ENCODE measurements at places on chromosomes 7 and 10.

- no peak for DNase-seq
Measured at GRCh38 chr10:75972491-75973276, 541.3 kb downstream of the LRMDA start.

DNA sequence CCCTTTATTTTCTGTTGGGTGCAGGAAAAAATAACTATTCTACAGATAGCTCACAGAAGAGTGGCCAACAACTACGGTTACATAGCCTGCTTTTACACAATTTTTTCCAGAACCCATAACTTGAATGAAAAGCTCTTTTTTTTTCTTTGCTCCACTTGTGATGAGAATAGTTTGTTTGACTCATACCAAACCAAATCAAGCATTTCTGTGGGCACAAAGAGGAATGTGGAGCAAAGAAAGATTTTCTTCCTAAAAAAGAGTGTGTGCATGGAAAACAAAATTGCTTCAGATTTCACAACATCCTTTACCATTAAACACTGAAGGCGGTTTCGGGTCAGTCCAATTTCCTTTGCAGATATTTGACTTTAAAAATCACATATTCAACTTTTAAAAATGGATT lies 54.8 kb upstream of the RAB11FIP2 start:
- no peak for DNase-seq

GRCh38 chr10:119246862-119247549 lies 39.6 kb downstream of the GRK5 start:
- DNase-seq: no peak

GRCh38 chr7:45592230-45592991 lies 18.2 kb downstream of the ADCY1 start:
- DNase-seq: no peak

- no peak for DNase-seq
Measured at GRCh38 chr7:121126801-121127534, 138.5 kb downstream of the CPED1 start.

GRCh38 chr10:35819011-35819410 lies 176.9 kb upstream of the FZD8 start:
- DNase-seq: no peak

- DNase-seq: no peak
Measured at GRCh38 chr10:89032141-89032891, 41.7 kb downstream of the FAS start.

DNA sequence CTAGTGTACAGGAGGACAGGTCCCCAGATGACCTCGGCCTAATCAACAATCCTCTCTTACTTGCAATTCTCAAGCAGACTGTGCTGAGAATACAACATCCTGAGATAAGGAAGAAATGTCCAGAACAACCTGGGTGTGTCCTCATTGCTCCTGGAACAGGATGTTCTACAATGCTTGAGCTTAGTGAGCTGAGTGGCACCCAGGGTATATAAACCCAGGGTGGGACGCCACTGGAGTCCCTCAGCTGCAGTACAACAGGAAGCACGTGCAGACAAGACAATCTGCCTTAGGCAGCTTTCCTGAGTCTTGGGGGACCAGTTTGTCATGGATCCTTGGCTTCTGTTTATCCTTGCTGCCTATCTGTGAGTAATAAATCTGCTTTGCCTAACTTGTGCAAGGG lies 27.7 kb upstream of the SLC25A13 start:
- no peak for DNase-seq

- no peak for DNase-seq
Measured at GRCh38 chr10:69747179-69747578, 54.5 kb upstream of the COL13A1 start.

- no peak for DNase-seq
Measured at GRCh38 chr10:3902054-3902808, 117.2 kb upstream of the KLF6 start.

DNA sequence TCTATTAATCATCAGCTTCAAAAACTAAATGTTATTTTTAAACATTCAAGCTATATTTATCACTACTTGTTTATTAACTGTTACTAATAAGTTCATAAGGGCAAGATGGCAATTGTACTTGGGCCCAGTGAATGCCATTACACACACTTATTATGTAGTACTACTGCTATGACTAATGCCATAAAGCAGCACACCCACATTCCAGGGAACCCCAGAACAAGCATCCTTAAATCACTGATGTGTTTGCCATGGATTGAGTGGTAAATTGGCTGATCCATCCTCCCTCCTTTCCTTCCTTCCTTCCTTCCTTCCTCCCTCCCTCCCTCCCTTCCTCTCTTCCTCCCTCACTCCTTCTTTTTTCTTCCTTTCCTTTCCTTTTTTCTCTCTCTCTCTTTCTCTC lies 37.4 kb upstream of the RSU1 start:
- no peak for DNase-seq

DNA sequence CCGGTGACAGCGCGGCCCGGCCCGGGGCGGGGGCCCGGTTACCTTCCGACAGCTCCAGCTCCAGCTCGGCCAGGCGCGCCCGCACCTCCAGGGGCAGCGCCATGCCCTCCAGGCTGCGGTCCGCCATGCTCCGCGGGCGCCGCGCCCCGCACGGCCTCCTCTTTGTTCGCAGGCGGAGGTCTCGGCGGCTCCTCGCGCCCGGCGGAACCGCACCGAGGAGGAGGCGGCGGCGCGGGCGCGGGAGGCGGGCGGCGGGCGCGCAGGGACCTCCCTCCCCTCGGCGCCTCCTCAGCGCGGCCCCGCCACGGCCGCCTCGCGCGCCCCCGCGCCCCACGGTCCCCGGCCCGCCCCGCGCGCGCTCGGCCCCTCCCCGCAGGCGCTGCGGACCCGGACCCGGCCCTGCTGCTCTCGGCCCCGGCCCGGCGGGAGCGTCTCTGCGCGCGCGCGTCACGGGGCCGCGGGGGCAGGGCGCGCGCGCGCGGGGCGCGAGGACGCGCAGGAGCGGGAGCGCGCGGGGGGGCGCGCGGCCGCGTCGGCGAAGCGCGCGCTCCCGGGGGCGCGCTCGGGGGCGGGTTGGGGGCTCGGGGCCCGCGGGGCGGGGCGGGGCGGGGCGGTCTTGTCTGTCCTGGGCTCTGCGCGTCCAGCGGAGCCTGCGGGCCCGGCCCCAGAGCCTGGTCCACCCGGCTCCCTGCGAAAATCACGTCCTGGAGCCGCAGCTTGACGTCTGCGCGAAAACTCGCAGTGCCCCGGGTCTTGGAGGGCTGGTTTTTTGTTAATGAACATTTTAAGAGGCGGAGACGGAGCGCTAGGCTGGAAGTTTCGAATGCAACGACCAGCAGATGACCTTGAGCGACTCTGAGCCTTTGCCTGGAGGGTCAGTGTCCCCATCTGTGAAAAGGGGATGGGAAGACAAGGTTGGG lies at the start of gene DIP2C:
Gene DIP2C, minus strand, starts transcription at position 217 of the 920 bp plus-strand sequence. Its CDS starts 90 bp downstream, at position 127.
- DNase-seq: peak; percentile 3

DNA sequence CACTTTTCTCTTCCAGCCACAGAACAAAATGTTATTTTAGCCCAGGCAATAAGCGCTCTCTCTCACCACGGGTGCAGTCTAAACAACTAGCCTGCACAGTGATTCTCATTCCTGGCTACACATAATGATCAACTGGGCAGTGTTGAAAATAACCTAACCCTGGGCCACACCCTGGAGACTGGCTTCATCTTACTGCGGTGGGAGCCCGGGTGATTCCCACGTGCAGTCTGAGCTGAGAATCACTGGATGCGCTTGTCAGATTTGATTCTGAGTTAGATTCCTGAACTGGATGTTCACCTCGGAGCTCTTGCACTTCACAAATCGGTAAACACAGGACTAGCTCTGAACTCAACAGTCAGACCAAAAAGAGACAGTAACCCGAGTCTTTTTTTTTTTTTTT lies 14.9 kb downstream of the ZC3HAV1 start:
- no peak for DNase-seq

DNA sequence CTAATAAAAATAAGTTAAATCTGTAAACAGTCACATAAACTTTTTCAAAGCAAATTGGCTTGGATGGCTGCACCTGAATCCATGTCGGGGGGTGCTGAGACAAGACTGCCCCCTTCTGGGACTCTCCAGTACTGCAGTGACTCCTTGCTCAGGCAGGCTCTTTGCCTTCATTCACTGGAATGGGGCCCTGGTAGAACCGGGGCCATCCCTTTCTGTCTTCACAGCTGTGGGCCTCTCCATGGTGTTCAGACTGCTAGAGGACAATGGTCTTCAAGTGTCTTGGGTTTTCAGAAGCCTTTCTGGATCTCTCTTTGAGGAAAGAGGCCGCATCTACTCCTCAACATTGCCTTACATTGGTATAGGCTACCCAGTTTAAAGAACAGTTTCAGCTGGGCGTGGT lies 16.1 kb upstream of the IMPDH1 start:
- peak; percentile 61 for DNase-seq

- no peak for DNase-seq
Measured at GRCh38 chr7:103343332-103343731, 1.2 kb downstream of the DNAJC2 start.

DNA sequence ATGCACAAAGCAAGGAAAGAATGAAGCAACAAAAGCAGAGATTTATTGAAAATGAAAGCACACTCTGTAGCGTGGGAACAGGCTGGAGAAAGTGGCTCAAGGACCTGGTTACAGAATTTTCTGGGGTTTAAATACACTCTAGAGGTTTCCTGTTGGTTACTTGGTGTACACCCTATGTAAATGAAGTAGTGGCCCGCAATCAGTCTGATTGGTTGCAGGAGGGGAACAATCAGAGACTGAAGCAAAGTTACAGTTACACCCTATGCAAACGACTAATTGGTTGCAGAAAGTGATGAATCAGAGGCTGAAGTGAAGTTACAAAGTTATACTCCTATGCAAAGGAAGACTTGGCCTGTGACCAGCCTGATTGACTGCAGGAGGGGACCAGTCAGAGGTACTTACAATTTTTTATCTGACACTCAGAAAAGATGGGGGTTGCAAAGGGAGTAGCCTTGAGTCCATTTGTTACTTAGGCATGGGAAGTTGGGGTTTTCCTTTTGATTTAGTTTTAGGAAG lies 3.6 kb upstream of the MTPN start:
- no peak for DNase-seq

DNA sequence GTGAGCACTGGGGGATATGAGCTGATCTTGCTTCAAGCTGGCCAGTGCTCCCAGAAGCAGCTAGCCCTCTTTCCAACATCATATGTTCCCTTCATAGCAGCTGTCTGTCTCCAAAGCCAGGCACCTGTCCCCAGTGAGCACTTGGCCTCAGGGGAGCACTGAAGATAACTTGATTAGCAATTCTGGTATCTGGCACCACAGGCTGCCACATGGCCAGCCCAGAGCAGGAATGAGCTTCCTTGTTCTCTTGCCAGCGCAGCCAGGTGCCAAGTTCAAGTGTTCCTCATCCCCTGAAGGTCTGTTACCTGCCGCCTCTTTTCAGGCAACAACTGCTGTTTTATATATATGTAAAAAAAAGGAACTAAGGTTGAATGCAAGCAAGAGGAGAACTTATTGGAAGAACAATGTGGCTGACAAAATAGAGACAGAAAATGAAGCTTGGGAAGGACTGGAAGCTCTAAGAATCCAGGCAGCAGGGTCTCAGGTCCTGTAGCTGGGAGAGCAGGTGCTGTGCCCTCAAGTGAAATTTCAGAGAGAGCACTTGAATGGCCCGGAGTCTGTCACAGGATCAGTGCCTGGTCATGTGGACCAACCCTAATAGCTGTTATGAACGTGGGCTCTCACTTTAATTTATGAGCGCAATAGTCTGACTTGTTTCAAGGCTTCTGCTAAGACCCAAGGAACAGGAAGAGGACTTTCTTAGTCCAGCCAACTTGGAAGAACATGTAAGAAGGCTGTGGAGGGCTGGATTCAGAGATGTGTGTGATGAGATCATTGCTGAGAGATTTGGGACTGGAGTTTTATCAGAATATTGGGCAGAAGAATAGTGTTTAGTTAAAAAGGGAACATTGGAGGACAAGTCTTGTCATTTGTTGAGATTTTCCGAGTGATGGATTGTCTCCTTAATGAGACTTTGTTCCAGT lies 267.2 kb downstream of the GLRX3 start:
- no peak for DNase-seq

DNA sequence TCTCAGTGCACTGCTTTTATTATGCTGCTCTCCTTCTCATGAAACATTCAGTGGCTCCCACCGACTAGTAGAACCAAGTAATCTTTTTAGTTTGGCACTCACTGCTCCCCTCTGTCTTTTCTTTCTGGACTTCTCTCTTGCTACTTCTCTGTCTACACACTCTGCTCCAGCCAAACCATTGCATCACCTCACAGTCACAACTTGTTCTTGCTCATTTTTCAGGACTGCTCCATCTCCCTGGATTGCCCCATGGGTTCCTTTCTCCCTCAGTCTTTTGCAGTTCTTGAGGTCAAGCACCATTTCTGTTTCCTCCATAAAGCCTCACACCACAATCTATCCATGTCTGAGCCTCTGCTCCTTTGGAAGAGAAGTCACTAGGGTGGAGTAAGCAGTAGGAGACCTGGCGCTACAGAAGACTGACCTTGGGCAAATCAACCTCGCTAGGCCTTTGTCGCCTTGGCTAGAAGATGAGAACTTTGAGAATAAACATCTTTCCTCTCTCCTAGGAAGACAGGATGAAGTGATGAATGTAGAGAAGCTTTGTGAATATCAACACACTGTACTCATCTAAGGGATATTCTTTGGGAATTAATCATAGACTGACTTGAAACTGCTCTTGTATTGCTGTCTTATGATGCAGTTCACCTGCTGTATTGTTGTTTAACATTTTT lies 186.2 kb downstream of the LRMDA start:
- DNase-seq: no peak

GRCh38 chr10:22222236-22223190 lies 4.7 kb upstream of the EBLN1 start:
- DNase-seq: no peak

DNA sequence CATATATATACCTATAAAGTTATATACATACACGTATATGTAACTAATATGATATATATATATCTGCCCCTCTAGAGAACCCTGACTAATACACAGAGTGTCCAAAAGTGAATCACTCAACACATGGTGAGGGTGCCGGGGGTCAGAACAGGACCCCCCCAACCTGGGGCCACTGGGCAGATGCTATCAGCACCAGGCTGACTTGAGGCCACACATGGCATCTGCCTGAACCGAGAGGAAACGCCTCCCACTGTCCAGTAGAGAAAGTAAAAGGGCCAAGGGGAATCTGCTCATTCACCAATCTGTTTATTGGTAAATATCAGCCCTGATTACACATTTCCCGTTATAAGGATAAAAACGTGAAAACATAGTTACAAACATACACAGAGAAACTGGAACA lies 218.3 kb downstream of the PTPRN2 start:
- no peak for DNase-seq

GRCh38 chr10:80598084-80598798 lies 60.5 kb downstream of the SH2D4B start:
- DNase-seq: no peak

DNA sequence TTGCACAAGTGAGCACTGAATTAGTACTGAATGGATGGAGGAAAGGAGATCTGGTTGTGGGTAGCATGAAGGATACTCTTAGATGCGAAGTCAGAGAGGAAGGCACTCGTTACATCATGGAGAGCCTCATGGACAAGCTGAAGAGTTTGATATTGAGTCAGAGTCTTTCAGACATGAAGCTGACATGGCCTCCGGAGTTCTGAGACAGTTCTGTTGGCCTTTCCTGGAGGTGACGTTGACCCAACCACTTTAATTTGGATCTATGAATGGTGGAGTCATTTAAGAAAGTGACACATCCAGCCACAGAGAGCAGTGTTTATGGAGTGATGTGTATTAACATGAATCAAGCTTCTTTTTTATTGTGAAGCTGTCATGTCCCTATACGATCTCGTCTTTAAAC lies 286.3 kb upstream of the CDC14C start:
- no peak for DNase-seq
